Common myeloid progenitor, CD34-positive (primary cell): ENCODE measurements at places on chromosomes 3 and 15.

- no peak for DNase-seq
Measured at GRCh38 chr15:47409600-47409999, 307.7 kb upstream of the SEMA6D start.

DNA sequence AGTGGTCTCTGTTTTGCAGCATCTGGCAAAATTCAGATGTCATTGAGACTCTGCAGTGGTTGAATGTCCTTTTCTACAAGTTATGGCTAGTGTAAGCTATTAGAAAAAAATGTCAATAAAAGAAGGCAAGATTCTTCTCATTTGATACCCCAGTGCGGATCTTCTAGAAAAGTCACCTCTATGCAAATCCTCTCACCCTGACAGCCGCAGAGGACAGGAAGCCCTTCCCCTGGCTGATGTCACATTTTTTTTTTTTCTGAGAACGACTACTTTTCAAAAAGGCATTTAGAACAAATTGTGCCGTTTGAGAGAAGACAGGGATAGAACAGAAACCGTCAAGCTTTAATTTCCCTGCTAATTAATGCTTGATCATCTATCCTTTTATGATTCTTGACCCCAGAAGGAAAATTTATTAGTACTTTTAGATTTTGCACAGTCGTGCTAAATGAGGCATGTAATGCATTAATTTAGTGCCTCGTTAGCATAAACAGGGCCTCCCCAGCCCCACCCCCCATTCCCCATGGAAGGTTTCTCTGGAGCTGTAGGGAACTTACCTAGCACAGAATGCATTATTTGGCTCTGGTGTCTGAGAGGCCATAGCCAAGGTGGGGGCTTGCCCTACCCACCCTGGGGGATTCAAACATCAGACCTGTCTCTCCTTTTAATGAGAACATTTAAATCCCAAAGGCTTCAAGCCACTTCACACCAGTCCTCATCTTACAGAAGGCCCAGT lies 183.8 kb downstream of the OPA1 start:
- DNase-seq = no peak

GRCh38 chr3:161101609-161102008 lies 3.5 kb downstream of the B3GALNT1 start:
- no peak for DNase-seq

DNA sequence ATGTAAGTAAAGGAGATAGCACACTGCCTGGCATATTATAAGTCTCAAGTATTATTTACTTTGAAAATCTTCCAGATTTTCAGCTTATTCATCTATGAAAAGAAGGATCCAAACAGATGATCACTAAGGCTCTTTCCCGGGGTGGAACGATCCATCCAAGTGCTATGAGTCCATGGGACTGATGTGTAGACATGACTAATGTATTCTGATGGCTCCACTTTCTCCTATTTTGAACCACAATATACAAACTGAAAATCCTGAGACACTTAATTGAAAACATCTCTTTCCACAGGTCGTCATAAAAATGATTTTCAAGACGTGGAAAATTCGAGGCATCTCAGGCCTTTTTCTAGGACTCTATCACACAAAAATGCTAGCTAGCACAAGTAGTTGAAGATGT lies 33.4 kb upstream of the CHRM5 start:
- DNase-seq = no peak

- DNase-seq = no peak
Measured at GRCh38 chr3:62712746-62713145, 162.5 kb downstream of the CADPS start.

- no peak for DNase-seq
Measured at GRCh38 chr3:17967953-17968607, 225.6 kb upstream of the TBC1D5 start.

DNA sequence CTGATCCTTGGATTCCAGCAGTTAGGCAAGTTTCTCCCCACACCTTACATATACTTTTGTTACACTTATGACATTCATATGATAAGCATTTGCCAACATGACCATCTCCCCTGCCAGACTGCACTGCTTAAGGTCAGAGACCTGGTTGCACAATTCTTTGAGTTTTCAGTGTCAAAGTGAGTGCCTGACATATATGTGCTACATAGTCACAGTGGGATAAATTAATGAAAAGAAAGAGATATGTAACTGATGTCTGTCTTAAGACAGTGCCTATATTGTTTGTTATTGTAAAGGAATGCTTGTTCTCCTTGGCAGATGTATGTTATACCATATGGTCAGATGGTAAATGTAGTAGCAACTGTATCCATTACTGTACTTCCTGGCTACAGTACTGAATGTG lies 3.5 kb upstream of the DCUN1D1 start:
- no peak for DNase-seq

DNA sequence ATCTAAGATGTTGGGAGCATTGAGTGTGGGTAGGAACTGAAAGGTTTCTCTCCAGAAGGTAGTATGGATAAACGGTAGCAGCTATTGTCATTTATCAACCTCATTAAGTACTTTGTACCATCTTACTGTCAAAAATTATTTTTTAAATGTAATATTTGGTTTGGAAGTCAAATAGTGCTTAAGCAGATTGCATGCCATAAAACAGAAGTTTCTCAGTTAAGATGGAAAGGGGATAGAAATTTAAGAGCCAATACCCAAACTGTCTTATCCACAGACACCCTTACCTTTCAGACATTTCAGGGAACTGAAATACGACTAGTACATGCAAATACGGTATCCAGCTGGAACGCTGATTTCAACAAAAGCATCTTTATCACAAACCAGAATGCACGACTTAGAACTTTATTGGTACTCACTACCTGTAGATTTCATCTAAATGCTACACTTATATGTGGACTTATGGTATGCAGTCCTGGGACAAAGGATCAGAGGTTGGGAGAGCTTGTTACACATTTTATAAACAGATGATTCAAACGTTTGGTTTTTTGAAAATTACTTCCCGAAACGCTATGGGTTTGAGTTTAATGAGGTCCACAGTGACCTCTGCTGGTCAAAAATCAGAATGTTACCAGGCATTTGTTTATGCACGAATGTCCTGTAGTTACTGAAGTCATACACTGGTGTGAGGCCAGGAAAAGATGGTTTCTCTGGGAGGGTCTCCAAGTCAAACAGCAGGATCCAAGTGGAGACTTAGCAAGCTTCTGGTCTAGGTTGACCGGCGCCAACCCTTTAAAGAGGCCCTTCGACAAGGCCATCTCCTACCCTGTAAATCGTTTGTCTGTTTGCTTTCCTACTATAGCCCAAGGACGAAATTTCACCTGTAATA lies 45.7 kb upstream of the DUT start:
- DNase-seq = peak; percentile 78

DNA sequence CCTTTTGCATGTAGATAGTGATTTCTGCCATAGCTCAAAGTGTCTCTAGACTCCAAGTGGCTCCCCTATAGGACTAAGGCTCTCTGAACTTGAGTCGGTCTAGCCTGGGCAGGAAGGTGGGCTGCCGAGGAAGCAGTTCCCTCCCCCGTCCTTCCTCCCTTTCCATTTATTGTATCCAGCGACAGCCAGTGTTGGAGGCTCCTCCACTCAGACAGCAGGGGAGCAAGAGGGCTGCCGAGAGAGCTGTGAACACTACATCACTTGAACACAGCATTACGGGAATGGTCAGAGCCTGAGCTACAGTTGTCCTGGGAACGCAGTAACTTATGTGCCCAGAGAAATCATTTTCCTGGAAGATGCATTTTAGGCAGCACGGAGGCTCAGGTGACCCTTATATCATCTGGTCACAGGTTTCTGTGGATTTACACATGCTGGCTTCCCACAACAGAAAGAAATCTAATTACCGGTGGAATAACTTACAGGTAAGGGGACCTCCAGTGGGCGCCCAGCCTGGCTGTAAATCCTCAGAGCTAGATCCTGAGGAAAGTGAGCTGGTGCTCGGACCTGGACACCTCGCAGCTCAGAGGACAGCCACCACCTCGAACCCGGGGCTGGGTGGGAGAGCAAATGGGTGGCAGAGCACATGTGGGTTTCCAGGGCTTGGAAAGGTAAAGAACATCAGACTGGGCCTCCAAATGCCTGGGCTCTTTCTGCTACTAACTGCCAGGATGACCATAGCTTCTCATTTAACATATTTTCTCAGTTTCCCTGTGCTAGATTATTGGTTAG lies 197.1 kb downstream of the UACA start:
- peak; percentile 17 for DNase-seq

GRCh38 chr3:53161820-53162671 lies 1.0 kb downstream of the PRKCD start:
- peak; percentile 70 for DNase-seq

GRCh38 chr3:37149257-37149656 lies 25.1 kb downstream of the LRRFIP2 start:
- no peak for DNase-seq

GRCh38 chr15:57730876-57731275 lies 24.4 kb downstream of the POLR2M start:
- no peak for DNase-seq

- no peak for DNase-seq
Measured at GRCh38 chr3:22453906-22454535, 703.0 kb upstream of the ZNF385D start.

DNA sequence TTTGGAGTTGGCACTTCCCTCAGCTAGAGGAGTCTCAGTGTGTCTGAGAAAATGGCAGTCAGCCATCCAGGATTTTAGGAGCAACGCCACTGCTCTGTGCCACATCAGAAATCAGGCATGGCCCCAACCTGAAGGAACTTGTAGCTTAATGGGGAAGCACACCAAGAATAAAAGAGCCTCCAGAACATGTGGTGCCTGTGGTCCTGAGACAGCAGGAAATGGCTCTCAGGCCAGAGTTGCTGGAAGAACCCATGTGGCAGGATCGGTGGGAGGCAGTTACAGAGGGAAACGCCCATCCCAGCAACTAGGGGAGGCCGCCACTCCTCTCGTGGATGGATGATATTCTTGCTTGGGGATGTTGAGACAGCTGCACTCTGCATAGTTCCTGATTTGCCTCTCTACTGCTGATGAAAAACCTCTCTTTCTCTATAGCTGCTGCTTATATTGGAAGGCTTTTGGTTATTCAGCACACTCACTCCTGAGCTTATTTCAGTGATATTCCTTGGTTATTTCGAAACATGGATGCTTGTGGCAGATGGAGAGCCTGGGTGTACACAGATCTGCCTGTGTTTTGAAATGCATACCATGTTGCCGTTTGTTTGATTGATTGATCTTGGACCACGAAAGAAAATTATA lies 52.4 kb downstream of the KLHL25 start:
- DNase-seq = no peak

DNA sequence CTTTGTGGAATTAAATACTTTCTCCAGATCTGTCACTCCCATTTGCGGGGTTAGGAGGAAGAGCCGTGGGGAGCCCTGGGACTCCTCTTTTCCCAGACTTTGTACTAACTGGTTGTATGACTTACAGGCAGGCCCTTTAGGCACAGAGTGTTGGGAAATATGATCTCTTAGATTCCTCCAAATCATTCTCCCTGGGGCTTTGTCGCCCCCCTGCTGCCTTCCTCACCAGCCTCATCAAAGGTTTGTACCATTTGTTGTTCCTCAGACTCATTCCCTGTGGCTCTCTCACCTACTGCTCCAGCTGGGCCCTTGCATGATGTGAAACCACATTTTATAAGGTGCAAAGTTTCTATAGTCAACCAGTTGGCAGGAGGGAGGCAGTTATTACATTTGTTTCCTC lies 56.4 kb downstream of the CRYGS start:
- no peak for DNase-seq

GRCh38 chr15:96053781-96054428 lies 276.6 kb upstream of the NR2F2 start:
- no peak for DNase-seq

- DNase-seq = no peak
Measured at GRCh38 chr15:99502182-99502581, 63.6 kb upstream of the MEF2A start.
